ENCODE measurements at places on chromosomes 7 and 10. TPM values are rescaled to one million over a fixed set of nuclear protein-coding genes. Genes with fewer than 3 reads are reported as not detected.

ANXA8L1 gene
- not detected for total RNA-seq

PVRIG gene
- 3.7 TPM for total RNA-seq

FAM25A gene
- not detected for total RNA-seq

MYL10 gene
- total RNA-seq = not detected

GIMAP2 gene
- 9.9 TPM for total RNA-seq

FOXL3 gene
- total RNA-seq = not detected

MKI67 gene
- total RNA-seq = 16.8 TPM

CALHM1 gene
- not detected for total RNA-seq

PRSS1 gene
- total RNA-seq = not detected

NUTM2E gene
- total RNA-seq = not detected

MYO1G gene
- 4.0 TPM for total RNA-seq

CALN1 gene
- not detected for total RNA-seq

ZNF488 gene
- 12.5 TPM for total RNA-seq

C10orf53 gene
- not detected for total RNA-seq

VAX1 gene
- total RNA-seq = not detected

GNAI1 gene
- total RNA-seq = 6.3 TPM

POR gene
- total RNA-seq = 330 TPM

CH25H gene
- total RNA-seq = 0.70 TPM

ALOX5 gene
- 24.0 TPM for total RNA-seq

- DNase-seq = no peak
Measured at GRCh38 chr10:102435529-102436233, 3.3 kb upstream of the CUEDC2 start.

GRCh38 chr10:86225103-86225782 is 141.4 kb downstream of the GRID1 start:
- DNase-seq = no peak

DNA sequence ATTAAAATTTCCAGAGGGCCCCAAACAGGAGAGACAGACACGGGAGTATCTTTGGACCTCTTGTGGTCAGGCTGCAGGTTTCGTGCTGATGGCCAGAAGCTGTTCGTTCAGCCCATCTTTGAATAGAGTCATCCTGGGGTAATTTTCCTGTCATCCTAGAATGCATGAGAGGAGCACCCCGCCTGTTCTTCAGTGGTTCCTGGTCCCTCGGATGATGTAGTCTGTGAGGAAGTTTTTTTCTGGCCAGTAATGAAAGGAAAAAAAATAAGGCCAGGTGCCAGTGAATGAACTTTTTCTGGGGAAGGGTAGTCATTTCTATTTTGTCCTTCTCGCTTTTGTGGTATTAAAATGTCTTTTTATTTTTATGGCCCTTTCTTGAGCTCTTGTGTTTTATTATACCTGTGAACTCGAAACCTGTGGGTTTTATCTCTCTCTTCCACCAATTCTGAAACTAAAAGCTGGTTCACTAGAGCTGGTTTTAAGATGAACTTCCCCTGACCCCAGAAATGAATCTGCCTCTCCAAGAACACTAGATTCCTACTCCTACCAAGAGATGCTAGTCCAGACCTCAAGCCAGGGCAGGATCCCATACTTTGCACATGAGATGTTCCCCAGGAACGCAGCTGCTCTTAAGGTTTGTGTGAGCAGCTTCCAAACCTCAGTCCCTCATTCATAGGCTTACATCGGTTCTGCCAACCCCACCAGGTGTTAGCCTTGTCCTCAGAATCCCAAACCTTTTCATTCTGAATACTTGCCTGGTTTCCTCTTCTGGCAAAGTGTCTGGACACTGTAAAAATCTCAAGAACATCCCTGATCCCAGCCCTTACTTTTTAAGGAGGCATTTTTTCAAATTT is 15.4 kb upstream of the MEST start:
- no peak for DNase-seq

DNA sequence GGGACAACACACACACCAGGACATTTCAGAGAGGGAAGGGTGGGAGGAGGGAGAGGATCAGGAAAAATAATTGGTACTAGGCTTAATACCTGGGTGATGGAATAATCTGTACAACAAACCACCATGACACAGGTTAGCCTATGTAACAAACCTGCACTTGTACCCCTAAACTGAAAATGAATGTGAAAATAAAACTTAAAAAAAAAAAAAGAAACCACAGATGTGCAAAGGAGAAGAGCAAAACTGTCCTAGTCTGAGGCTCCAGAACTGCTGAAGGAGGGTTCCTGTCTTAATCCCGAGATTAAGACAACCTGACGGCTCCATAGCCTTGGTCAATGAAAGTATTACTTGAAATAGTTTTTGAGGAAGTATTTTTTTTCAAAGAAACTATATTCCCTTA is 423.0 kb downstream of the NEBL start:
- DNase-seq = no peak

- DNase-seq = no peak
Measured at GRCh38 chr7:73986158-73986631, 41.8 kb upstream of the ELN start.

DNA sequence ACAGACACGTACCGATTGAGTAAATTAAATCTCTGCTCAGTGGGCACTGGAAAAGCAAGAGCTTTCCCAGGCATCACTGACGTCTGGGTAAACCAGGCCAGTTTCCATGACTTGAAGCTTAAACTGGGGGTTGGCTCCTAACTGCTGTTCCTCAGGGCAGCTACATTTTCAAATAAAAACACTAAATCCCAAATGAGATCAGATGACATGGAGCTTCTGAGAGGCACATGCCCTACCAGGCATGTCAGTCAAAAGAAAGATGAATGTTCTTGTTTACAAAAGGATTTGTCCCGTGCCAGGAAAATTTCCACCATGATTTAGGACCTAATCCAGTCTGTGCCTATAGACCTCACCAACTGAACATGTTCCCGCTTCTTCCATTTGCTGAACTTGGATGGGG is 220.2 kb downstream of the KCNMA1 start:
- DNase-seq = no peak

- DNase-seq = no peak
Measured at GRCh38 chr10:111281516-111281915, 204.7 kb downstream of the ADRA2A start.

GRCh38 chr10:66085906-66086305 is 839.9 kb upstream of the LRRTM3 start:
- no peak for DNase-seq

GRCh38 chr7:76515999-76516443 is 5.7 kb downstream of the UPK3B start:
- DNase-seq = peak; percentile 79

GRCh38 chr7:82441669-82442478 is 1.7 kb downstream of the CACNA2D1 start:
- DNase-seq = no peak

GRCh38 chr10:95467162-95467599 is 94.0 kb downstream of the SORBS1 start:
- peak; percentile 57 for DNase-seq

- no peak for DNase-seq
Measured at GRCh38 chr7:20959281-20959680, 172.6 kb upstream of the SP8 start.

- DNase-seq = no peak
Measured at GRCh38 chr10:19889256-19889655, 73.0 kb downstream of the PLXDC2 start.

DNA sequence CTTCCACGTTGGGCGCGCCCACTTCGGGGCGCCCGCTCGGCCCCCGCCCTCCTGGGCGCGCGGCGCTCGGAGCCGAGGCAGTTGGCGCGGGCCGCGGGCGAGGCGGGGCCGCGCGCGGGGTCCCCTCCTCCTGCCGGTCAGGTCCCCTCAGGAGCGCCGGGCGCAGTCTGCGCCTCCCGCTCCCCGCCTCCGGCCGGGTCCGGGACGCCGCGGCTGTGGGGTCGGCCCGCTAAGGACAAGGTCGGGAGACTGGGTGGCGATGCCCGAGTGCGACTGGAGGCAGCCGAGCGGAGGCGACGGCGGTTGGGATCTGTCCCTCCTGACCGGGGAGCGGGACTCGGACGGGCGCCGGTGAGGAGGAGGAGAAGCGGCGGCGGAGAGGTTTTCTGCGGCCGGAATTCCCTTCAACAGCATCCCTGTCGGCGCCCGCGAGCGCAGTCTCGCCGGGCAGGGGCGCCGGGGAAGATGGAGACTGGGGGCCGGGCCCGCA is at the start of gene ATRNL1:
TSS of gene ATRNL1 (plus strand) at position 80 of the 490 bp plus-strand sequence. CDS start at position 466, 386 bp downstream.
- DNase-seq = peak; percentile 51

GRCh38 chr7:130872756-130873448 is 138.9 kb upstream of the KLF14 start:
- DNase-seq = no peak

GRCh38 chr10:78964952-78965633 is 103.7 kb upstream of the ZMIZ1 start:
- no peak for DNase-seq

DNA sequence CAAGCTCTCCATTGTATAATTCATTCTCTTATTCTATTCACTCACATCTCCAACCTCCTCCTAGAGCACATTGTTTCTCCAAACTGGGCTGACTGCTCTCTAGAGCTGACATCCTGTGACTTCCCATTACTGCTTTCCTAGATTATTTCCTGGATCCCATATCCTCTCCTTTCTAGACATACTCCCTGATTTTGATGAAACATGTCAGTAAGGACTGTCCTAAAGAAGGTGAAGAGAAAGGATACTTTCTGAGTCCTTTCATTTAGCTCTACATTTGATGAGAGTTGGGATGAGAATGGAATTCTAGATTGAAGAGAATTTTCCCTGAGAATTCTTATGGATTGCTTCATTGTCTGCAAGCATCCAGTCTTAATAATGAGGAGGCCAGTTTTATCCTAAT is 78.8 kb downstream of the CNNM2 start:
- no peak for DNase-seq

GRCh38 chr7:84633-85020 is 107.7 kb upstream of the FAM20C start:
- no peak for DNase-seq

- DNase-seq = no peak
Measured at GRCh38 chr10:14191407-14191806, 139.3 kb downstream of the FRMD4A start.

- DNase-seq = no peak
Measured at GRCh38 chr7:92423710-92424131, 23.6 kb upstream of the GATAD1 start.

- no peak for DNase-seq
Measured at GRCh38 chr10:19579761-19580545, 236.3 kb upstream of the PLXDC2 start.

DNA sequence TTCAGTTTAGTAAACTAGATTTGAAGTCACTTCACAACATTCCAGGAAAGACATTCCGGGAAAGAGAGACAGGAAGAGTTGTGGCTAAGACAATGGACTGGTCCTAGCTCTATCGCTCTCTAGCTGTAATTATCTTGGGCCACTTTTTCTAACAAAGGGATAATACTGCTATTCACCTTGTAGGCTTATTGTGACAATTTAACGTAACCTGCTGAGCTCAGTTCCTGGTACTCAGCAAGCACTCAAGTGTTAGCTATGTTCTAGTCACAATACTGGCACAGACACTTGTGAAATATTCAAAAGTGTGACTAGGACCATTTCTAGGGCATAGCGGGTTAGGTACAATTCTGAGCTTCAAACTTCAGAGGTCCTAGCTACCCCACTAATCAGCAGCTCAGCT is 12.0 kb upstream of the NRCAM start:
- no peak for DNase-seq

DNA sequence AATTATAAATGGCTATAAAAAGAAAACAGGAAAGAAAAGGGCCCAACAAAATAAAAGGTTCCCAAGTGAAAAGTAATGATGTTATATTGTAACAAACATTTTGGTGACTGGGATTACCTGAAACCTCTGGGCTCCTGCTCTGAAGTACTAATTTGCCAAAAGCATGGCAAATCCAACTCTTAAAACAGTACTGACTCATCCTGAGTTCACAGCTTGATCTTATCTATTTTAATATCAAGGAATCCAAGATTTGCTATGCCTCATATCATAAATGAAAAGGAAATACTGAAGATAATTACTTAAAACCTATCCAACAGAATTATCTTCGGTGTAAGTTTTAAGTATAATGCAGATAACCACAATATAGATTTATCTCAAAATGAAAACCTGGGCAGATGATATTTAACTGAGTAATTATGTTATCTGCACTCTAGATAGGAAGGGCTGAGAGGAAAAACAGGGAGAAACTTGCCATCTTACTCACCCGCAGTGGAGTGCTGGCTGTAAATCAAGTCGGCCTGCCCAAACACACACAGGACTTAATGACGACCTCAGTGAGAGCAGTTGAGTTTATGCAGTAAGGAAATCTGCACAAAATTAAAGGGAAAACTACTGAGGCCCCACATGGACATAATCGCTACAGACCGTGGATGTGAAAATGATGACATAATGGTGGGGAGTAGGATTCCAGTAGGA is 48.4 kb downstream of the MPP7 start:
- DNase-seq = no peak

- no peak for DNase-seq
Measured at GRCh38 chr10:116756277-116756676, 13.9 kb upstream of the HSPA12A start.

GRCh38 chr7:128833148-128833945 is 3.1 kb downstream of the FLNC start:
- DNase-seq = no peak

GRCh38 chr7:17347401-17347800 is 48.9 kb downstream of the AHR start:
- DNase-seq = no peak

DNA sequence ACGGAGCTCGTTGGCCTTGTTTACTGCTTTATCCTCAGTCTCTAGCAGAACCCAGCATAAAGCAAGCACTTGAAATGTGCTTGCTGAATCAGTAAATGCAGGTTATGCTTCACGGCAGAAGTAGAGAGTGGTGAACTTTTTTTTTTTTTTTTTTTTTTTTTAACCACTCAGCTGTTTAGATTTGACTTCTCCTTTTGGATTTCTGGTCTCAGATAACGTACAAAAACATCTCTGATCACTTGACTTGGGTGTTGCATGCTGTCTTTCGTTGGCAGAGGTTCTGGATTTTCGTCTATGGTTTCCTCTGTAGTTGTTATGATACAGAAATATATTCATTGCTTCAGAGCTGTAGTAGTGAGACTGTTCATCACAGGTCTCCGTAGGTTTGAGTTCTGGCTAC is 242.5 kb upstream of the HABP2 start:
- DNase-seq = no peak
